ENCODE measurements at places on chromosomes 2 and 18.

GRCh38 chr18:76188097-76188496 is 306.9 kb downstream of the ZNF516 start:
- no peak for DNase-seq

DNA sequence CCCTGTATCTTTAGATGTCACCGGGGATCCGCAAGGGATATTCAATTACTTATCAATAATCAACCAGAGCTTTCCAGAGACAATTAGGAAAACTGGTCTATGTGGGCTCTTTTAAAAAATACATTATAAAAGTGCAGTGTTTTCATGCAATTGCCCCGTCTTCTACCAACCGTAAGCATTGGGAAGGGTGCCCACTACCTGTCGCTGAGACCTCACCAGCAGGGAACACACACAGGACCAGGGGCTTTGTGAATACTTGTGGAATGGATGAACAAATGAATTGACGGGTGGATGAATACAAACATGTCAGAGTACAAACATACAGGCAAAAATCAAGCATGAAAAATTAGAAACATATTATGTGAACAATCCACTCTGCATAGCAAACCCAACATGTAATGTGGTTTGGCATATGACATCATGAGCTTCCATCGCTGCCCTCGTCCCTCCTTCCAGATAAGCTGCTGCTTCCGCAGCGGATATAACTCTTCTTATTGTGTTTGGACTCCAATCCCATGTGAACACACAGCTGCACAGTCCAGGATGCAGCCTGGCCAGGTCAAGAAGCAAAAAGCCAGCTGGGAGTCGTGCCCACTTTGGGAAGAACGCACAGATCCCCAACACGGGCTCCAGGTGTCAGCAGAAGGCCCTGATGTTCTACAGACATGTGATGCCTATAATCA is 5.3 kb downstream of the FHL2 start:
- DNase-seq = no peak

DNA sequence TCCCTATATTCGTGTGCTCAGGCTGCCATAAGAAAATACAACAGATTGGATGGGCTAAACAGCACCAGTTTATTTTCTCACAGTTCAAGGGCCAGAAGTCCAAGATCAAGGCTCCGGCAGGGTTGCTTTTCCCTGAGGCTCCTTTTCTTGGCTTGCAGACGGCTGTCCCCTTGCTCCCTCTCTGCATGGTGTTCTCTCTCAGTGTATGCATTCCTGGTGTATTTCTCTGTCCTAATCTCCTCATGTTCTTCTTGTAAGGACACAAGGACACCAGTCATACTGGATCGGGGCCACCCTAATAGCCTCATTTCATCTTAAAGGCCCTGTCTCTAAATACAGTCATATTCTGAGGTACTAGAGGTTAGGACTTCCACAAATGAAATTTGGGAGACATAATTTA is 62.6 kb upstream of the SLC16A14 start:
- no peak for DNase-seq

GRCh38 chr18:9216459-9216858 is 79.9 kb downstream of the ANKRD12 start:
- no peak for DNase-seq

- DNase-seq = no peak
Measured at GRCh38 chr2:111133603-111134002, 12.9 kb downstream of the BCL2L11 start.

Measured in NCI-H2081 (cell line).